NCI-H1417 (cell line): ENCODE measurements at places on chromosomes 6 and 20.

GRCh38 chr6:38498085-38498484 lies 141.6 kb downstream of the BTBD9 start:
- peak; percentile 12 for DNase-seq

GRCh38 chr20:288956-289692 lies 1.4 kb downstream of the C20orf96 start:
- DNase-seq = no peak

- no peak for DNase-seq
Measured at GRCh38 chr6:73586416-73586974, 65.7 kb upstream of the EEF1A1 start.

- no peak for DNase-seq
Measured at GRCh38 chr6:103534814-103535213, 1324.9 kb downstream of the HACE1 start.

GRCh38 chr6:106181664-106182418 lies 95.7 kb downstream of the PRDM1 start:
- no peak for DNase-seq

GRCh38 chr6:43020847-43021246 lies 576 bp upstream of the RRP36 start:
- no peak for DNase-seq

DNA sequence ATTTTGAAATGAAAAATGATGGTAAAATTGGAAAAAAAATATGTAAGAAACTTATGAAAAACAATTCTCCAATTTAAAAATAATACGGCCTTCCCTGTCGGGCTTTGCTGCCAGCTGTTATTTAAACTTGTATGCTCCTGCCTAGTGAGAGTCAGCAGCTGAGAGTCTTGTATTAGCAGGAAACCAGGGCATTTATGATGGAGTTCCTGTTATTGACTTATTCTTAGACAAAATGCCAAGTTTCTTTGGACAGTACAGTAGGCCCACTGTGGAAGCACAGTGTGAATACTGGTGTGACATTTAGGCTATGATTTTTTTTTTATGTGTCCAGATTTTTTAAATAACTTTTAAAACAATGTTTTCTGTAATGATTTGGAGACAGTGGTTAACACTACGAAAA lies 42.1 kb downstream of the GMDS start:
- DNase-seq = no peak

DNA sequence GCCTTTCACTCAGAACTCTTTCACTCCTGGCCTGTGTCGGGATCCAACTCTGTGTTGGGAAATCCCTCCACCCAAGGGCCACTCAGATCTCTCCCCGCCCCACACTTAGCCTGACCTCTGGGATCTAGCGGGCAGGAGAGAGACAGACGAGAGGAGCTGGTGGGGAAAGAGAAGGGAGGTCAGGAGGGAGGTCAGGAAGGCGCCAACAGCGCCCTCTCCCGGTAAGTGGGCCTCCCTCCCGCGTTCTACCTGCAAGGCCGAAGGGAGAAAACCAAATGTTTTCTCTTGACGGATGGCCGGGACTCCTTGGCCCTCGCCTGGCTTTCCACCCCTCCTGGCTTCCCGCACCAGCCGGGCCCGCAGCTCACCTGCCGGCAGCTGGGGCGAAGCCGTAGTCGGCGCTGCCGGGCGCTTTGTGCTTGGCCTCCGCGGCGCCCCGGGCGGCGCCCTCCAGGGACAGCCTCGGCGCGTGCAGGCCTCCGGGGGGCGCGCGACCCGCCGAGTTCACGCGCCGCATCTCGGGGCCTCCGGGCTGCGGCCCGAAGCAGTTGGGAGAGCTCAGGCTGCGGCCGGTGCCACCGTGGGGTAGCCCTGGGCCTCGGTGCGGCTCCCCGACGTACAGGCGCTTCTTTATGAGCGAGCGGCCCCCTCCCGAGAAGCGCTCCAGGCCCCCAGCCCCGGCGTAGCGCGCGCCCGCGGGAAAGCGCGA lies 38.2 kb downstream of the C6orf132 start:
- DNase-seq = no peak

DNA sequence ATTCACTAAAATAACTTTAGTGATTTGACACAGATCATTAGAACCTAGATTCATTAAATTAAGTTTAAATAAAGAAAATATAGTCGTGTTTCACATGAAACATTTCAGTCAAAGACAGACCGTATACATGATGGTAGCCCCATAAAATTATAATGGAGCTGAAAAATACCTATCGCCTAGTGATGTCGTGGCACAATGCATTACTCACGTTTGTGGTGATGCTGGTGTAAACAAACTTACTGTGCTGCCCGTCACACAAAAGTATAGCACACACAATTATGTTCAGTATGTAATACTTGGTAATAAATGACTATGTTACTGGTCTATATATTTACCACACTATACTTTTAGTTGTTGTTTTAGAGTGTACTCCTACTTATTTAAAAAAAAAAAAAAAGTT lies 17.3 kb downstream of the DST start:
- no peak for DNase-seq

- DNase-seq = no peak
Measured at GRCh38 chr20:20939006-20939405, 167.2 kb downstream of the LINC00237 start.

DNA sequence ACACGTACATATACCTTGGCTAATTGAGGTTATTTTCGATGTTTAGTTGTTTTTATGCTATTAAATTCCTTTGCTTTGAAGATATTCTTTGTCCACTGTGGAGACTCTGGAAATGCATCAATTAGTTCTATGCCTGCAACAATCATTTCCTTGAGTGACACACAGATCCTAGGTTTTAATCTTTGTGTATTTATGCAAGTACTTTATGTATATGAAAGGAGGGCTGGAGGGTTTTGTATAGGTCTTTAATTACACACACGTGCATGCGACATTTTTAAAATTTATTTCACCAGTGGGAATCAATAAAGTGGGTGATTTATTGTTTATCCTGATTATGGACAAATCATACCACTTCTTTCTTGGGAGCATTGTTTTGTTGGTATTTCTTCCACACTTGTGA lies 57.3 kb downstream of the ZFAND3 start:
- no peak for DNase-seq

DNA sequence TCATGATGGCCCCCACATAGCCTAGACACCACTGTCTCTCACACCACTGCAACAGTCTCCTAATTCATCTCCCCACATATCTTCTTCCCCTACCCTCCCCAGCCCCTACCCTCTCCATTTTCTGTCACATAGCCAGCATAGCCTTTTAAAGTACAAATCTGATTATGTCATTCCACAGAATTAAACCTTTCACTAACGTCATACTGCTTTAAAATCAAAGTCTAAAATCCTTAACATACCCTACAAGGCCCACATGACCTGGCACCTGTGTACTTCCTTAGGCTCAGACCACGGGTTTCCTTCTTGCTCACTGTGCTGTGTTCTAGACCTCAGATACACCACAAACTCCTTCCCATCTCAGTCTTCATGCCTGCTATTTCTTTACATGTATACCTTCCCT lies 5.9 kb downstream of the OSTM1 start:
- DNase-seq = no peak

DNA sequence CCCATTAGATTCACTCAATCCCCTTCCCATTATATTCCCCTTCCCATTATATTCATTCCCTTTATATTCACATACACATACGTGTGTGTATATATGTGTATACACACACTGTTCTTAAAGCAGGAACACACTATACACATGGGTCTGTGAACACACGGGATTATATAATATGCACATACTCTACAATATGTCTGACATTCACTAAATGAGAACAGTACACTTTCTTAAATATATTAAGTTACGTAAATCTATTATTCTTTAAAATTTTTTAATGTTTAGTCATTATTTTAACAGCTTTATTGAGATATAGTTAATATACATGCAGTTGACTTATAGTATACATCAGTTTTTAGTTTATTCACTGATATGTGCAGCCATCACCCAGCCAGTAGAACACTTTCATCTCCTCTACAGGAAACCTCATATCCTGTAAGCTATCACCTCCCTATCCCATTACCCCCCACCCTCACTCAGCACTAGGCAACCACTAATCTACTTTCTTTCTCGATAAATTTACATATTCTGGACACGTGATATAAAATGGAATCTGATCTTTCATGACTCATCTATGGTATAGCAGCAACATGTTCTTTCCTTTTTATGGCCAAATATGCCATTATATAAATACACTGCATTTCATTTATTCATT lies 13.9 kb upstream of the SUMO4 start:
- DNase-seq = no peak

DNA sequence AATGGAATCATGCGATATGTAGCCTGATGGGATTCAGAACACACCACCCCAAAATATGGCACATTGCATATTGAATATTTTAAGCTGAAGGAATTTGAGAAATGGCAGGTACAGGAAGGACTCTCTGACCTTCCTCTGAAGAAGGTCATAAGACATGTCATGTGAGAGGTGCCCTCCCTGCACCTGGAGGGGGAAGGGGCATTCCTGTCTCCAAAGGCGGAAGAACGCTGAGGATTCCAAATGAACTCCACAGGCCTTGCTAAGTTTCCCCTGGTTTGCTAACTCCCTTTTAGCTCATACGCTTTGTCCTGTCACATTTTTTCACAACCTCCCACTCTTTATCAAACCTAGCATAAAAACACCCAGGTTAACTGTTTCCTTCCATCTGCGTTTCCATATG lies 347.8 kb downstream of the CDKAL1 start:
- no peak for DNase-seq

DNA sequence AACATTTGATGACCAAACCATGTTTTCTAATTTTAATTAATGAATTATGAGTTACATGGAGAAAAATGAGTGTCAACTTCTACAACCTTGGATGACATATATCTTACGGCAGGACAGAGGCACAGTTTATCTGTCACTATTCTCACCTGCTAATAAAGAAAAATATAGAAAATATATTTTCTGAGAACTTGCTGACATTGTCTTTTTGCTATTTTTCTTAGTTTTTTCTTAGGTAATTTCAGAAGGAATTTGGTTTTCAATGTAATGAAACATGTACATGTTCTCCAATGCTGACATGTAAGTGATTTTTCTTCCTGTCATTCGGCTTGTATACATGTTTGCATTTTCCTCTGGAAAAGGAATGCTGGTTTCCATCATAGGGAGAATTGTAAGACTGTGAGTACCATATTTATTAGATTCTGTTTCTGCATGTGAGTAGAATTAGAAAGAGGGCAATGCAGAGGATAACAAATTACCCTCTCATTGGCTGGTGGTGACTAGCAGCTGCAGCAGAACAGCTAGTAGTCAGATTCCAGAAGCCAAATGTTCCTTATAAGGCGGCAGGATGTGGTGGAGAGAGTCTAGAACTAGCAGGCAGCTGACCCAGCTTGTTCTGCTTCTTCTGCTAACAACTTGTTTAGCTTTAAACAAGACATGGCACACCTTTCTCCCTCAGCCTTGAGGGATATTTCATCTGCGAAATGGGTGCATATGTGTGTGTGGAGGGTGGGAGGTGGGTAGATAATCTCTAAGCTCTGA lies 132.8 kb upstream of the SPACA1 start:
- no peak for DNase-seq

GRCh38 chr6:167122827-167123657 lies at the start of gene CCR6:
Gene CCR6 (plus strand): TSS chr6:167123096. CDS start chr6:167136135, 13,039 bp downstream.
- no peak for DNase-seq

GRCh38 chr6:114080891-114081510 lies 110.1 kb upstream of the HDAC2 start:
- no peak for DNase-seq

GRCh38 chr6:29791786-29792122 lies 35.9 kb upstream of the HLA-G start:
- DNase-seq = no peak

DNA sequence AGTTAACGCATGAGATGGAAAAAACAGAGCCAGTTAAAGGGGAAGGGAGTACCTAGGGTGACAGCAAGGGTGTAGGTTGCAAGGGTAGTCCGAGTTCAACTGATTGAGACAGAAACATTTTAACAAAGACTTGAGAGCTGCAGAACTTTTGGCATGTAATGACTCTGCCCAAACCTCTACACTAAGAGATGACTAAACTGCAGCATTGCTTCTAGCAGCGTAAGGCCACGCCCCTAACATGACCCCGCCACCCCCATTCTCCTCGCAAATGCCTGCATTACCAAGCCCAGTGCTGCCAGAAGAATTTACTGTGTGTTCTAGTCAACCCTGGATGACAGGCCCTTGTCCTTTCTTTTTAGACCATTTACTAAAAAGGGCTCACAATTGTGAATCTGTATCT lies 6.3 kb upstream of the HINT3 start:
- DNase-seq = no peak

DNA sequence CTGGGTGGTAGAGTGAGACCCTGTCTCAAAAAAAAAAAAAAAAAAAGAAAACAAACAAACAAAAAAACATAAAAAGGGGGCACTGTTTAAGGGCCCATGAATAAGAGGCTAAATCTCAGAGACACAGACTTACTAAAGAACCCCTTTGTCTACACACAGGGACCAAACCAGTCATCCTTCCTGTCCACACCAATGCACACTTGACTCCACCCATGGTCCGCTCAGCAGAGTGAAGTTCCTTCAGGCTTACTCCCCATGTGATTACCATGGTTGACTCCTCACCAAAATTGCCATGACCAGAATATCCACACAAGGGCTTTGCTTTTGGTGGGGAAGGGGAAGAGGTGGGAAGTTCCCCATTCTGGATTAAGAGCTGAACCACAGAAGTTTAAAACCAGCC lies 19.4 kb upstream of the REPS1 start:
- no peak for DNase-seq

DNA sequence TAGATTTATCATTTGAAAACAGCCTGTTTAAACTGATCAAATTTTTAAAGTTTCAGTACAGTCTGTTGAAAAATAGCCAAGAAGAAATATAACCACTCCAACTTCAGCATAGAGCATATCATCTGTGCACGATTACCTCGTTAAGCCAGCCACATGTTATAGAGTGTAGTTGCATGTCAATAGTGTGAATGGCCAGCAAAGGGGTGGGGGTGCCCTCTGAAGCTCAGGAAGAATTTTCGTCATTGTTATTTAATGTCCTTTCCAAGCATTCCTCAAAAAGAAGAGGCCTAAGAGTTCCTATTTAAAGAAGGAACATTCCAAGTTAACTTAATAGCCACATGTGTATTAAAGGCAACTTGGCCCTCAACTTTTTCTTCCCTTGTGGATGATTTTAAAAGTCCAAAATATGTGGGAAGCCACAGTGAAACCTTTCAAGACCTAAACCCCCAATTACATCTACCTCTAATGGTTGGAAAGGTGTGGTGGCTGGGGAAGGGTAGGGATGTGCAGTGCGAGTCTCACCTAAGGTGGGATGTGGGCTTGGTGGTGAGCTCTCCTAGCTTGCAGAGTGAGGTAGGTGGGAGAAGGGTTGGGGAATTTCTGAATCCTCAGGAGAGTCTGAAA lies 1.8 kb upstream of the CCN2 start:
- DNase-seq = no peak

GRCh38 chr6:148203970-148204369 lies 138.7 kb upstream of the SASH1 start:
- no peak for DNase-seq

DNA sequence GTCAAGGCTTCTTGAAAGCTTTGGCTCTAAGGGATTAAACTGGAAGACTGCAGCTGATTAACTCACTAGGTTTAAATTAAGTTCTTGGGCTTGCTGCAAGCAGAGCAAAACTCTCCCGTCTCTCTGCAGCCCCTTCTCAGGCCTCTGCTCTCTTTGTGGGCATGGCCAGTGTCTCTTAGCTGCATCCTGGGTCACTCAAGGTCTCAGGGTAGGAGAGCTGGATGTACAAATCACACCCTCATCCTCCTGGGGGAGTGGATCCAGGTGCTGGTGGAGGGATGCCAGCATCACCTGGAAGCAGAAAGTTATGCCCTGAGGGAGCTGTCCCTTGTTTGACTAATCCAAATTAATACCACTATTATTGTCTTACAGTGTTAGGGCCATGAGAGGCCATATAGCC lies 35.8 kb downstream of the GCM1 start:
- peak; percentile 70 for DNase-seq
